ENCODE measurements at places on chromosomes 7 and 10.
A peak's percentile ranks its signal among the peaks of the same experiment; 100 is the strongest.

- peak; percentile 18 for DNase-seq
These were observed 236.3 kb downstream of the SDK1 start for GRCh38 chr7:3537210-3537875.

DNA sequence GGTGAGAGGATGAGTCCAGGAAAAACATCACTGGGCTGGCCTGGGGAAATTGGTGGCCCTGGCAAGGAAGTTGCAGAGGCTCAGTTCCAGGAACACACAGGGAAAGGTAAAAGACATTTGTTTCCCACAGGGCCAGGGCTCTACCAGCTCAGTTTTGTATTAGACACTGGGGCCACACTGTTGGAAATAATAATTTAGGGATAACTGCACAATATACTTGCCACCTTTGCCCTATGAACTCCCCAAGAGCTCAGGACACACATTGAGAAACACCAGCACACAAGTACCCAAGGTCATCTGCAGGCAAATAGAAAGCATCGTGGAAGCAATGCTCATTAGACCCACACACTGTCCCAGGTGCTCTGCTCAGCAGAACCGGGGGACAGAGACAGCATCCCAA lies 617.6 kb downstream of the PTPRN2 start:
- DNase-seq: no peak

DNA sequence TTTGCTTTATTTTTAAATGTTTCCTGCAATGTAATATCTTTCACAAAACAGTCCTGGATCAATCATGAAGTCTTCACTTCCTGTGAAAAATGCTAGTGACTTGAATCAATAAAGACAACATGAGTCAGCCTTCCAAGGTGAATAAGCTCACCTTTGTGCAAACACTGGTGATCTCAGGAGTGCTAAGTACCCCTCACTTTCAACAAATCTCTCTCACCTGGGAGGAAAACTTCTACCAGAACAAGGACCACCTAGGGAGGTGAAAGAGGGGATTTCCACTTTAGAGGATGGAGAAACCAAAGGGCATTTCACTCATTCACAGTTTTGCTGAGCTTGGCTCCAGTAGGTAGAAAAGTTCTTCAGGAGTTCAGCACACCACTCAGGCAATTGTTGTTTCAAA lies 64.8 kb downstream of the CALD1 start:
- peak; percentile 8 for DNase-seq

DNA sequence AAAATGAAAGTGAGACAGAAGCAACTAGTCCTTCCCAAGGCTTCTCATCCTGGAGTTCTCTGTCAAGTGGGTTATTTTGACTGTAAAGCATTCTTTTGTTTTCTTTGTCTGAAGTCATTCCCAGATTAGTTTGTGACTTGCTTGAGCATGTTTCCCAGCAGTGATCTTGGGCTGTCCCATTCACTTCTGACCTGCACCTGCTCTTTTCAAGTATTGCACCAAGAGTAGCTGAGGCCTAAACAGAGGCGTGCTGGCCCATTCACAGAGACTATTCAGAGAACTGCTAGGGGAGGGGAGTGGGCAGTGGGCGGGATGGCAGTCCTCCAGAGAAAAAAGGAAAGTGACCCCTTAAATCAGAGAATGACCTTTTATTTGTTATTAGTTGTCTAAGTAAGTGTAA lies 61.3 kb downstream of the CACNA2D1 start:
- no peak for DNase-seq

- no peak for DNase-seq
These were observed 53.2 kb downstream of the ICA1 start for GRCh38 chr7:8208816-8209215.

DNA sequence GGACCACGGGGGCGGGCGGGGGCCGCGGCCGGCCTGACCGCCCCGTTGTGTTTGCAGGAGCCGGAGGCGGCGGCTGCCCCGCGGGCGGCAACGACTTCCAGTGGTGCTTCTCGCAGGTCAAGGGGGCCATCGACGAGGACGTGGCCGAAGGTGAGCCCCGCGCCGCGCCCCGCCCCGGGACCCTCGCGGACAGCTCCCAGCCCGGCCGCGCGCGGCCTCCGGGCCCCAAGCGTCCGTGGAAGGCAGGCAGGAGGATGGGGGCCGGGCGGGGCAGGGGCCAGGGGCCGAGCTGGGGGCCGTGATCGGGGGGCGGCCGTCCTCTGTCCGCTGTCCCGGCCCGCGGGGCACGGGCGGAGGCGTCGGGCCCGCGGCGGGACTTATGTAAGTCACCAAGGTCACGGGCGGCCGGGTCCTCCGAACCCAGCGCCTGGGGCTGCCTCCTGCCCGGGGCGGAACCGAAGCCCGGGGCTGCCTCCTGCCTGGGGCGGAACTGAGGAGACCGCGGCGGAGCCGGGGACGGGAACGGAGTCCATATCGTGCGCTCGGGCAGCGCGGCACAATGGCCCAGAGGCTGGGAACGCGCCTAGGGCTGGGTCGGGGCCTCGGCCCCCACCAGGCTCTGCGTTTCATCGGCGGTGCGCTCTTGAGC lies 497 bp downstream of the PPP2R2D start:
- no peak for DNase-seq

- no peak for DNase-seq
These were observed 47.2 kb upstream of the ZRANB1 start for GRCh38 chr10:124894569-124895215.

DNA sequence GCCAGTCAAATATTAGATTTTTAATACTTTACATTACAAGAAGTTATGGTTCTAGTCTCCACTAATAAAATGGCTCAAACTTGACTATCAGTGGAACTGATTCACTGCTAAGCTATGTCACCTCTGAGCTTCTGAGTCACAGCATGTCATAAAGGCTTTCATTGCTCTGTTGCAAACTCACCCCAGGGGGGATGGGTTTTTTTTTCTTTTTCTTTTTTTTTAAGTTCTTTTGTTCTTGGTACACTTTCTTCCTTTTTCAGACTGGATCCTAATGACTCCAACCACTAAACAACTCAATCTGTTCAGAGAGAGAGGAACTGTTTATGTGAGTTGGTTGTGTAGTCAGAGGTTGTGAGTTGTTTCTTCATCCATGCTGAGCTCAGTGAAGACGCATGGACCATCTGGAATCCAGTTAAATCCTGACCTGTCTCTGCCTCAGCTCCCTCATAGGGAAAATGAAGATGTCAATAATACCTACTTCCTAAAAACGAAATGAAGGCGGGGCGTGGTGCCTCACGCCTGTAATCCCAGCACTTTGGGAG lies 11.0 kb downstream of the MYOF start:
- DNase-seq: peak; percentile 76

DNA sequence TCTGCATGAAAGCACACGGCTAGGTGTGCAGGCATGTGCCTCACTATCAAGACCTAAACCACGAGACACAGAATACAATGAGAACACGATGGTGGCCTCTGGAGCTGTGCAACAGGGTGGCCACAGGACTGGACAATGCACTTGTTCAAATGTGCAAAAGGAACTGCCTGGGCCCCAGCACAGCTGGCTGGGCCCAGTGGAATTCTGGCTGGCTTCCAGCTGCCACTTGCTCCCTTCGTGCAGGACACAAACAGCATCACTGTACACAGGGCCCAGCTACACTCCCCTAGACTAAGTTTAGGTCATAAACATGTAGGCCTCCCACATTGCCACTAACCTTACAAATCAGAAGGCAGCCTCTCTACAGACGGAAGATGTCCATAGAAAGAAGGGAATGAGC lies 23.4 kb downstream of the DOCK4 start:
- DNase-seq: no peak

GRCh38 chr10:4344492-4344994 lies 481.5 kb upstream of the AKR1E2 start:
- DNase-seq: peak; percentile 94

GRCh38 chr7:110889335-110889734 lies 201.6 kb upstream of the LRRN3 start:
- DNase-seq: no peak

GRCh38 chr7:91265693-91266066 lies 1.4 kb downstream of the FZD1 start:
- no peak for DNase-seq

DNA sequence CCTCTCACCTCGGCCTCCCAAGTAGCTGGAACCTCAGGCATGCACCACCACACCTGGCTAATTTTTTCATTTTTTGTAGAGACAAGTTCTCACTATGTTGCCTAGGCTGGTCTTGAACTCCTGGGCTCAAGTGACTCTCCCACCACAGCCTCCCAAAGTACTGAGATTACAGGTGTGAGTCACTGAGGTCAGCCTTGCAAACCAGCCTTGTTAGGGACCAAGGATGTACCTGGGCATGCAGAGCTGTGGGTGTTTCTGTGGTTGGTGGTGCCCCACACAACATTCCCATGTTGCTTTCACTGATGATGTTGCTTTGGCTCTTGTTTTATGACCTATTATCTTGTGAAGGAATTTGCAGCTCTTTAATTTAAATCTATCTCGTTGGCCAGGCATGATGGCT lies 54.8 kb downstream of the OTUD1 start:
- no peak for DNase-seq

- DNase-seq: peak; percentile 45
These were observed 207.3 kb upstream of the POT1 start for GRCh38 chr7:125136755-125137532.

GRCh38 chr7:958221-959200 lies 4.0 kb upstream of the ADAP1 start:
- DNase-seq: no peak

GRCh38 chr7:12963435-12963834 lies 276.0 kb downstream of the ARL4A start:
- no peak for DNase-seq

- peak; percentile 19 for DNase-seq
These were observed 60.8 kb upstream of the NAMPT start for GRCh38 chr7:106345421-106346166.

DNA sequence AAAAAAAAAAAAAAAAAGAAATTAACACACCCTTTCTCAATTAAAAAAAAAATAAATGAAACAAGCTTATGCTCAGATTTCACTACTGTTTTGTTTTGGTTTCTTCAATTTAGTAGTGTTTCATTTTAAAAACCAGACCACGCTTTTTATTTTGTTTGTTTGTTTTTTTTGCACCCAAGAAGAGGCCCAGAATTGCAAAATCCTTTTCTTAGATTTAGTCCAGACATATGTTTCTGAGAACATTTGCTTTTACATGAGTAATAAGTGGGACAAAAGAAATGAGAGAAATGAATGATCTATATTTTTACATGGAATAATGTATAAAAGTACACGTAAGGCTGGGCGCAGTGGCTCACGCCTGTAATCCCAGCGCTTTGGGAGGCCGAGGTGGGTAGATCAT lies 34.5 kb upstream of the CAMK1D start:
- no peak for DNase-seq

DNA sequence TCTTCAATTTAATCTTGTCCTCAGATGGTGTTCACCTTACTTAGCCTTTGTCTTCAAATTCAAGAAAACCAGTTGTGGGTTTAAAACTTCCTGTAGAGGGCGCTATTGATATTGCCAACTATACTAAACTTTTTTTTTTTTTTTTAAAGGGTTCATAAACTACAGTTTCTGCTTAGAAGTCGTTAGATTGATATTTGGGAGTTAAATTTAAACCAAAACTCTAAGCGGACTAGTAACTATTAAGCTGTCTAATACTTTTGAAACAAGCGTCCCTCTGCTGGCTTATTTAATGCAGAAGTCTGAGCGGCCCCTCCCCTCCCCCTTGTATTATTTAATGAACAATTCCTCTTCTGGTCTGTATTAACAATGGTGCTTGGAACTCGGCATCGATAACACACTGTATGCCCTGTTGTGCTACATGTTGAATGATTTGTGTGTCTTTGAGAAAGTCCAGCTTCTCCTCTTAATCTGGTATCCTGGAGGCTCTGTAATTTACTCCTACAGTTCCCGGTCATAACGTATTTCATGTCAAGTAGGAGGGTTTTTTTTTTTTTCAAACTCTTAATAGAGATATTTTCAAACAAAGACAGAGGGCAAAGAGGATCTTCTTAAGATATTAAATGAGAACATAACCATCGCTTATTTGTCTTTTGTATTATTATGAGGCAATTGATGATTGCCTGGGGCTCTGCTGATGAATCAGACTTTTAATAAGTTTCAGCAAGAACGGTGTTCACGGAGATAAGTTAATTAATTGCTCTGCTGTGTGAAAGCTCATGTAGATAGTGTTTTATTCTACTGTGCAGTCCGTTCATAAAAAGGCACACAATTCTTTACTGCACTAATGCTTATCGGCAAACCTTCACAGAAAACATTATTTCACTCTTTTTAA lies 22.6 kb upstream of the CREB5 start:
- DNase-seq: no peak

GRCh38 chr10:94287336-94287735 lies 75.4 kb downstream of the NOC3L start:
- no peak for DNase-seq

- no peak for DNase-seq
These were observed 14.8 kb downstream of the COBL start for GRCh38 chr7:51301806-51302205.

GRCh38 chr10:102919246-102919959 lies 1.3 kb downstream of the CNNM2 start:
- DNase-seq: peak; percentile 13

- DNase-seq: no peak
These were observed 26.6 kb upstream of the DOCK1 start for GRCh38 chr10:126878594-126878993.

DNA sequence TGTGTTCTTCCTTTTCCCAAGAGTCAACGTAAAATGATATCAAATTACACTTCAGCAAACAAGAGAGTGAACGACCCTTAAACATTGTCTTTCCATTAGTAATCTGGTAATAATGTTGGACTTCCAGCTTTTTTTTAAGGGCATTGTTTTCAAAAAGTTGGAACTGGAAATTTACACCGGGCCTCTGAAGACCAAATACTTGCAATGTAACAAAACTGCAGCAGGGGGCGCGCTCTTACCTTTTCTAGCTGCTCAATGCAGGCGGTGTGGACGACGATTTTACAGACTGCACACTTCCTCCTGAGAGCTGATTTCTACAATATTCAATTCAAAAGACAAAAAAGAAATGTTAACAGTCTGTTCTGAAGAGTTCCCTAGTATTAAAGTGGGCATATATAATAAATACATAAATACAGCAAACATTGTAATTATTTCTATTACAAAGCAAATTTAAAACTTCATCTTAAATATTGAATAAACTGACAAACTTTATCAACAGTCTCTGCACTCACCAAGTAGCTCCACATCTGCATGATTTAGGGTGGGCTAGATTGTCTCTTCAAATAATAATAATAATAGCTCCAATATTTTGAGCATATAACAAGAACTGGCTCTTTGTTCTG lies 190.4 kb downstream of the DGKI start:
- DNase-seq: peak; percentile 37
